ENCODE measurements at places on chromosomes 5 and 9. TPM values are rescaled to one million over a fixed set of nuclear protein-coding genes. Genes with fewer than 3 reads are reported as not detected.
A peak's percentile ranks its signal among the peaks of the same experiment; 100 is the strongest.

DNA sequence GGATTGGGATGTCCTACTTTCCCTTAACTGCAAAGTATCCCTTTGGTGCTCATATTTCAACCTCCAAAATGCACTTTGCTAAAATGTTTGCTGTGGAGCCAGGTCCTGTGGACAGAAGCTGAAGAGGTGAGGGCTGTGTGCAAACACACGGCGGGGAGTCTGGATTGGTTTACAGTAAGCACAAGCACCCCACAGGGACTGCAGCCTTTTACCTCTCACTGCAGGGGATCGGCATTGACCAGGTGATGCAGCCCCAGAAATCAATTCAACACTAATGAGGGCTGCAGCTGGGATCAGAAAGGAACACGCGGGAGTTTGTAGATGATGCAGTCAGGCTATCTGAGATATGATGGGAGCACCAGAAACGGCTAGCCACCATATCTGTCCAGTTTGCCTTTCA lies 450.9 kb downstream of the CCDC171 start:
- DNase-seq = no peak

Gene CAVIN4
- 0.68 TPM for total RNA-seq

Gene PCDHB4
- total RNA-seq = not detected

Gene GPX8
- 64.4 TPM for total RNA-seq

Gene ALDOB
- total RNA-seq = not detected

DNA sequence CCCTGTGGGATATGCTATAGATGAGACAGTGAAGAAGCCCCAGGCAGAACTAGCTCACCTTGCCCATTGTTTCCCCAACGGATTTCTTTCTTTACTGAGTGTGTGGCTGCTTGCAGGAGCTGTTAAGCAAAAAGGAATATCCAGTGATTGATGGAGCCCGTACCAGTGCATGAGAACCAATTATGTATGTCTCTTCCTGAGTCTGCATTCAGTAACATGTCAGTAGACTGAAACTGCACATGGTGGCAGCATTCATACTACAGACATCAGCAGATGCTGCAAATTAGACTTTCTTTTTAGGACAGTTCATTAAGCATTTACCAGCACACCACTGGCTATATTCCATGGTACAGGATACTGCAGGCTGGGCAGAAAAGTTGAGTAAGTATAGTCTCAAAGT lies 90.3 kb upstream of the PLCXD3 start:
- no peak for DNase-seq

GRCh38 chr5:64166201-64166959 lies 737 bp downstream of the RNF180 start:
- peak; percentile 51 for DNase-seq

- DNase-seq = no peak
These were observed 121.4 kb downstream of the NFIB start for GRCh38 chr9:14192556-14192955.

- no peak for DNase-seq
These were observed 125.9 kb upstream of the OSMR start for GRCh38 chr5:38719916-38720315.

DNA sequence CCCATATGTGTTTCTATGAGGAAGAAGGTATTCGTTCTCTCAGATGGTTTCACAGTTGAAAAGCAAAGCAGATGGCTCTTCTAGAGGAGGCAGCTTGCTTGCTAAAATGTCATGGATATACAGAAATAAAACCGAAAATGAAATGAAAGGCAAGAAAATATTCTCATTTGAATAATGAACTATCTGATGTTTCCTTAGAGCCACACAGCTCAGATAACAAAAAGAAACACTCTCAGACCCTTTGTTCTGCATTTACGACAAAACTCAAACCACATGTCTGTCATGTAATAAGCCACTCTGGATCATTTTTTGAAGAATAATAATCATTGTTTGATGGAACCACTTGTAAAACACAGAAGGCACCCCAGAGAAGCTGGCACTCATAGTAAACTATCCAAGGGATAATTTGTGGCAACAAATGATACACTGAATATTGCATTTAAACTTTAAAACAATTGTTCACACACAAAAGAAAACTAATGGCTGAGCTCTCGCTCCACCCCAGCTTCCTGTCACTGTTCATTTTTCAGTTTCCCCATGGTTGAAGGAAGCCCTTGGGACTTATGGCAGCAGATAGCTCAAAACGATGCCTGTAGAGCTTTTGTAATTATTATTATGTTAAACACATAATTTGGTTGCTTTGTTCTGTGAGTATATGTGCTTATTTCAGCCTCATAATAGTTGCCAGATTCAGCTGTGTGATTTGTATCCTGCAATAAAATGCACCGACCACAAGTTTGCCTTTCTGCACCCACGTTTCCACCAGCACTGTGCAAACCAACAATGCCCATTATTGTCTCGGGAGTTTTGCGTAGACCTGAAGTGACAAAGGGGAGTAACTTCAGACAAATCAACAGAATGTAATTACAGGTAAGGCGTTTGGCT lies 256.0 kb downstream of the TMEM167A start:
- no peak for DNase-seq

- no peak for DNase-seq
These were observed 32.8 kb downstream of the C5orf15 start for GRCh38 chr5:133935667-133935940.

Gene GPR151
- total RNA-seq = not detected

DNA sequence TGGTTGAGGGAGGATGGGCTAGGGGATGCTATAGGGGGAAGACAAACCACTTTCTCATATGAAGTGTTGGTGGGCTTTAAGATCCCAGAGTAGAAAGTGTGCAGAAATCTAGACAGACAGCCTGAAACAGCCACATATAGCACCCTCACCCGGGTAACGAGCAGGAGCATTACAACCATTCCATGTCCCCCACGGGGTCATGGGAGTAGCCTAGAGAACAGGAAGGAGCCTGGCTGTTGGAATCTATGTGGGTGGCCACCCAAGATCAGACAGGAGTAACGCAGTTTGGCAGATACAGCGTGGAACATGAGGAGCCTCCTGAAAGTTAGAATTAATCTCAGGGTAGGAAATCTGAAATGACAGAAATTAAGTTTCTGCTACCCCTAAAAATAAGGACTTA lies 146.1 kb upstream of the RAI14 start:
- no peak for DNase-seq

- no peak for DNase-seq
These were observed 50.3 kb downstream of the MYO10 start for GRCh38 chr5:16885635-16886365.

DNA sequence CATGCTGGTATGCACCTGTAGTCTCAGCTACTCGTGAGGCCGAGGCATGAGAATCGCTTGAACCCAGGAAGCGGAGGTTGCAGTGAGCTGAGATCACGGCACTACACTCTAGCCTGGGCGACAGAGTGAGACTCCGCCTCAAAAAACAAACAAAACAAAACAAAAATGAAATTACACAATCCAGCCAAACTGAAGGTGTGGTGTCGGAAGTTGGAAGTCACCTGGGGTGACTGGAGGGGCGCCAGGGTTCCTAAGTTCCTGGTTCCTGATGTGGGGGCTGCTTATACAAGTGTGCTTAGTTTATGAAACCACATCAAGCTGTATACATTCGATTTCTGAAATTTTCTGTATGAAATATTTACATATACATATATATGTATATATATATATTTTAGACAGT lies 3.7 kb upstream of the DOLPP1 start:
- no peak for DNase-seq

DNA sequence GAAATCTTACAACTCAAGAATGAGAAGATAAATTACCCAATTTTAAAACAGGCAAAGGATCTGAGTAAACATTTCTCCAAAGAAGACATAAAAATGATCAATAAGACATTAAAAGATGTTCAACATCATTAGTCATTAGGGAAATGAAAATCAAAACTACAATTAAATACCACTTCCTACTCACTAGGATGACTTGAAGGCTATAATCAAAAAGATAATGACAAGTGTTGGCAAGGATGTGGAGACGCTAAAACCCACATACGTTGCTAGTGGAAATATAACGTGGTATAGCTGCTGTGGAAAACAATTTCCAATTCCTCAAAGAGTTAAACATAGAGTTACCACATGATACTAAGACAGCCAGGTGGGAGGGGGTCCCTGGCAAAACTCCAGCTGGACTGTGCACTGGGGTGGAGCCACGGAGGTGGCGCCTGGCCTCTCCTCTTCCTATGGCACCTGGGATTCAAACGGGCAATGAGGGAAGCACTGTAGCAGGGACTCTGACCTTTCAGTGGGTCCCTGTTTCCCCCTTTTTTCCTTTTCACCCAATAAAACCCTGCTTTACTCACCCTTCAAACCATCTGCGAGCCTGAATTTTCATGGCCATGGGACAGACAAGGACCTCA lies 5.9 kb downstream of the ARSB start:
- no peak for DNase-seq

GRCh38 chr5:107474716-107475489 lies 195.8 kb downstream of the EFNA5 start:
- no peak for DNase-seq

DNA sequence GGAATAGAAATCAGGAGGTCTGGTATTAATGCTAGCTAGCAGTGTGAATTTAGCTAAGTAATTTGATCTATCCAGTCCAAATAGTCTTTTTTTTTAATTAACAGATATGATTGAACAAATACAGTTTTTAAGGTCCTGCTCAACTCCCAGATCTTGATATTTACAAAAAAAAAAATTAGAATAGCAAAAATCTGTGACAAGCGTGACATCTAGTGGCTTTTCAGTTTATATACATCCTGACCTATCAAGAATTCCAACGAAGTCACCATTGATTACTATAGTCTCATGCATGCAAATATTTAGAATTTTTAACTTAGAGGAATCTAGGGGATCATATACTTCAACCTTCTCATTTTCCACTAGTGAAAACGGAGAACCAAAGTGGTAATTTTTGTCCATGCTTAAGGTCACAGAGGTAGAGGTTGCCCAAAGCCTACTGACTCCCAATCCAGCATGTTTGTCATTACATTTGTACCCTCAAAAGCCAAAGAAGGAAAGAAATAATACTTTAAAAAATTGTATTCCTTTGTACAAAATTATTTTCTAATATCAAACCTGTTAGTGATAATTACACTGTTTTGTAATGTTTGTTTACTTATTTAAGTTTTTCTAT lies 17.6 kb upstream of the TARS1 start:
- DNase-seq = no peak

GRCh38 chr9:91103931-91104330 lies 257.8 kb downstream of the AUH start:
- no peak for DNase-seq

Gene FOXD4L5
- total RNA-seq = not detected

- DNase-seq = no peak
These were observed 1.5 kb downstream of the FAM170A start for GRCh38 chr5:119630752-119631440.

GRCh38 chr5:172556971-172557461 lies 84.0 kb upstream of the NEURL1B start:
- no peak for DNase-seq

DNA sequence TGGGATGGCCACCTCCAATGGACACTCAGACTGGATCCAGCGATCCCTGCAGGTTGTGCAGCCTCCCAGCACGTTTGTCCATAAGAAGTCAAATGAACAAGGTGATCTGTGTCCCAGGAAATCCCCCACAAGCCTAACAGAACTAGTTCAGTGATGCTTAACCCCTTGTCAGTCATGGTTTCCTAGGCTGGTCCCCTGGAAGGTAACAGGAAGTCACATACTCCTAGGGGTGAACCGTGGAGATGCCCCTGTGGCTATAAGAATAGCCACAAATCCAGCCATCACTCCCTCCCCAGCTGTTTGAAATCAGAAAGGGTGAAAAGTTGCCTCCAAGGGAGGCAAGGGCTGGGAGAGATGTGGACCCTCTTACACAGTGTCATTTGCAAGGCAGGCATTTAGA lies 22.5 kb downstream of the PAX5 start:
- no peak for DNase-seq

DNA sequence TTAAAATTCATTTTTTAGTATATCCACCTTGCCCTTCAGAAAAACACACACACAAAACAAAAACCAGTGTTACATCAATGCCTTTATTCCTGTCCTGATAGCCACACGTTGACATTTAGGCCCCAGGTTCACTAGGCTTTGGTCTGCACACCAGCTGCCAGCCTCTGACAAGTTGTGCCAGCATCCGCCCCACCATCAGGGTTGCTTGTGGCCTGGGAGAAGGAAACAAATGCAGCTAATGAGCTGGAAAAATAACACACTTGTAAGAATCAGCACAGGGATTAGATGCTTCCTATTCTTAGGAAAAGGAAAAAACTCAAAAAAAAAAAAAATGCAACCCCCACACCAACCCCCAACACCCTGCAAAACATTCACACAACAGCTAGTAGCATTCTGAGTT lies 404.0 kb upstream of the GRIA1 start:
- peak; percentile 7 for DNase-seq

- no peak for DNase-seq
These were observed 55.9 kb upstream of the STXBP1 start for GRCh38 chr9:127555840-127556820.

- DNase-seq = no peak
These were observed 26.3 kb downstream of the REEP5 start for GRCh38 chr5:112895682-112896081.

- DNase-seq = no peak
These were observed at the start of gene GPSM1 for GRCh38 chr9:136327304-136327974. Gene GPSM1, plus strand, starts transcription at chr9:136327539. Its CDS starts 157 bp downstream, at chr9:136327696.

DNA sequence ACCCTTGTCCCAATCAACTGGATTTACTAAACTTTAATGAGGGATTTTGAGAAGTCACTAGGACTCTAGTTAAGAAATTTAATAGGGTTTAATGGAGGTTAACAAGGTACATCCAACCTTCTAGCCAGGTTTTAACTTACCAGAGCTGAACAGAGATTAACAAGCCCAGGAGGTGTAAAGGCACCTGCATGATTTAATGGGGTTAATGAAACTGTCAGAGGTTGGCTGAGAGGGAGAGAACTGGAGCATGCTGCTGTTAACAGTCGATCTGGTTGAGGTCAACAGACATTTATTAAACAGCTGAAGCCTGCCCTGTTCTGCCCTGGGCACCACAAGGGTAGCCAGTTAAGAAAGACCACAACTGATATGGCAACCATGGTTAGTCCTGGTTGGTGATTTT lies 13.6 kb downstream of the HAND1 start:
- DNase-seq = no peak

- peak; percentile 52 for DNase-seq
These were observed 44.3 kb upstream of the BICD2 start for GRCh38 chr9:92808726-92809451.

- DNase-seq = no peak
These were observed 26.3 kb downstream of the SLC28A3 start for GRCh38 chr9:84314306-84314705.

DNA sequence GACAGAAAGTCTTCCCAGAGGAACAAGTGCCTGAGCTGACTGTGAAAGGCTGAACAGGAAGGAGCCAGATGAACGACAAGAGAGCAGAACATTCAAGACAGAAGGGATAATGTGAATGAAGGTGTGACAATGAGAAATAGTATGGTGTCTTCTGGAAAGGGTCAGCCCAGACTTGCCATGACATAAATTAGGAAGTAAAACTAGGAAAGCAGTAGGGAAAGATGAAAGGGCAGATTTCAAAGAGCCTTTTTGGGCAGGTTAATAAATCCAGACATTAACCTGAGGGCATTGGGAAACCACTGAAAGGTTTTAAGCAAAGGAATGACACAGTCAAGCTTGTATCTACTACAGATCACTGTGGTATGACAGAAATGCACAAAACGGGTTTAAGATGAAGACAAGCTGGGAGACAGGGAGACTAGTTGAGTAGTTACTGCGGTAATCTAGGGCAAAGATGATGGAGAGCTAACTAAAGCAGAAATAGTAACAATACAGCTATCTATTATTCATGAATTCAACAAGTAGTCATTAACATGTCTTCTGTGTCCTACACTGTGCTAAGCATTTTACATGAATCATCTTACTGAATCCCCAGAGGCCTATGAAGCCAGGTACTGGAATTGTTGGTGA lies 580.9 kb upstream of the WWC1 start:
- no peak for DNase-seq

All from G401 (cell line).